ENCODE measurements at places on chromosomes 2 and 18.
A peak's percentile ranks its signal among the peaks of the same experiment; 100 is the strongest.

- no peak for DNase-seq
Measured at GRCh38 chr2:71784734-71785511, 331.6 kb downstream of the DYSF start.

- DNase-seq: no peak
Measured at GRCh38 chr2:226658555-226658954, 141.1 kb downstream of the IRS1 start.

- no peak for DNase-seq
Measured at GRCh38 chr2:157880927-157881326, 4.8 kb upstream of the ACVR1 start.

DNA sequence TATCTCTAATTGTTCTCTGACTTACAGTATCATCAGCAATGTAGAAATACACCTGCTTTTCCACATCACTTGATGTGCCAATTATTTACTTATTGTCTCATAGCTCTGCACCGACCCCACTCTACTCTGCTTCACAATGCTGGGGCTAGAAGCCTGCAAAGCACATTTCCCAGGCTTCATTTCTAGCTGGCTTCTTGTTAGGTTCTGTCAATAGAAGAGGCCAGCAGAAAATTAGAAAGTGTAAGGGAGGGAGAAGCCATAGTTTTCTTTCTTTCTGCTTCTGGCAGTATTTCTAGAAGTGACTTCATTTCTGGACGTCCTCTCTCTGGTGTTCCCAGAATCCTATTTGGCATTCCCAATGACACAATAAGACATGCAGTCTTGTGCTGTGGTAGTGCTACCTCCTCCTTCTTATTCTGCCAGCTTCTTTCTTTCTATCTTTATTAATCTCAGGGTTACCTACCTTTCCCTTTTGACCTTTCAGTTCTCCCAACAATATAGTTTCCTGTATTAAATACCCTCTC lies 12.5 kb upstream of the TANC1 start:
- DNase-seq: no peak

- DNase-seq: no peak
Measured at GRCh38 chr2:94879982-94880377, 8.8 kb downstream of the TEKT4 start.

- DNase-seq: no peak
Measured at GRCh38 chr2:103138123-103138901, 376.5 kb downstream of the TMEM182 start.

DNA sequence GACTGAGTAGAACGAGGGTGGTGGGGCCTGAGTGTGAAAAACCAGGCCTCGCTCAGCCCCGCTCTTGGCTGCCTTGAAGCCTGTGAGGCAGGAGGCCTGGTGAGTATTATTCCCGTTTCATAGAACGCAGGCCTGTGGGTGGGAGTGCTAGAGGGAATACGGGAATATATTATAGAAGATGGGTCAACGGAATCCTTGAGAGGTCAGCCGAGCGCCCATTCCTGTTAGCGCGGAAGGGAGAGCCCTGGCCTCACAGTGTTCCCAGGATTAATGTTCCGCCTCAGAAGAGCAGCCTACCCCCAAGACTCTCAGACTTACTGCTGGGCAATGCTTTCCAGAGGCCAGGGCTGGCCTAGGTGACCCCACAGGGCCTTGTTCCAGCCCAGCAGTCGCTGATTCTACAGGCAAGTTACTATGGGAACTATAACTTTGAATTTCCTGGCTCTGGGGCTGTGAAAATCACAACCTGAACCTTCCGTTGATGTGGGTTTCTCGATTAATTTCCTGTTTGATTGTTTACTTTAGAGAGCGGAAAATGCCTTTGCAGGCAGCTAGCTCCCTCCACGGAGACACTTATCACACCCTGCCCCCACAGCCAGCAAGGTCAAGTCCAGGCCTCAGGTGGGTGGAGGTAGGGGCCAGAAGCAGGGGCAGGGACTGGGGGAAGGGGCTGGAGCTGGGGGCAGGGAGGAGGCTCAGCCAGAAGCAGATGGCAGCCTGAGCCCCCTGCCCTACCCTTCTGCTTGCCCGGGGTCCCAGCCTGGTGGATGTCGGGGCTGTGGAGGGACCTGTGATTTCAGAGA lies 108.3 kb downstream of the SMAD7 start:
- DNase-seq: peak; percentile 68

DNA sequence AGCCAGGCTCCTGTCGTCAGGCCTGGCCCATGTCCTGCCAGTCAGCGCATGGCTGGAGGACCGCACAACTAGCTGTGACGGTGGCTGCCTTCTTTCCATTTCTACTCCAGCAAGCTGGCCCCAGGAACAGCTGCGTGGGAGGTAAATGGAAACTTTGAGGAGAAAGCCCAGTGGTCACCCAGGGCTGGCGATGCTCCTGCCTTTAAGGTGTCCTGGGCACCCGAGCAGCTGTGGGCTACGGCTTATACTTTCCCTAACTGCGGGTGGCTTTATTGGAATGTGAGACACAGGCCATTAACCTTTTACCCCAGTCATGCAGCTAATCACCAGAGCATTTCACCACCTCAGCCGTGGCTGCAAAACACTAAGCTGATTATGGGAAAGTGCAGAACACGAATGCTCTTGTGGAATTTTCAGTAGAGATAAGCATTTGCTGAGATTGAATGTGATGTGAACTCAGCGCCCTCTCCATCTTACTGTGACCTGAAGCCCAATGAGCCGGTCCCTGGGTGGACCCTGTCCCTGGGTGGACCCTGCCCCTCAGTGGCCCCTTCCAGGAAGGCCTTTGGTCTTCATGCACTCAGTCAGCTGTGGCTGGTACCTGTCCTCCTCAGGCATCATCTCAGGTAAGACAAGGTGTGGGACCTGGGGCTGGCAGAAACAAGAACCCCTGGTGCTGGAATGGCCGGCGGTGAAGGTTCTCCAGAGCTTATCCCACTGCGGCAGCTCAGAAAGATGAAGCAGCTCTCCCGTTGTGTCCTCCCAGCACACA lies 275.4 kb upstream of the HS6ST1 start:
- no peak for DNase-seq

DNA sequence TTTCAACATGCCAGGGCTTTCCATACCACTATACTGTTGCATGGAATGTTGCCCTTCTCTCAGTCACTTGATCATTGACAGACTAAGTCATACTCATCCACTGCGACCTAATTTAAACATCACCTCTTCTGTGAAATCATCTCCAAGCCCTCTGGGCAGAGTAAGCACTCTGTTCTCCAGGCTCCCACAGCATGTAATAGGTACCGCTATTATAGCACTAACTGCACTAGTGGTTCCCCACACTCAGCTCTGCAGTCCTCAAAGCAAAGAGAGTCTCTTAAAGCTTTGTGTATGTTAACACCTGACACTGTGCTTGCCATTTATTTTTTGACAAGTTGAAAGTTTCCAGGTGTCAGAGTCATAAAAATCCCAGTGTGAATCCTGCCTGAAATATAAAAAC lies 947.2 kb downstream of the ERBB4 start:
- no peak for DNase-seq

DNA sequence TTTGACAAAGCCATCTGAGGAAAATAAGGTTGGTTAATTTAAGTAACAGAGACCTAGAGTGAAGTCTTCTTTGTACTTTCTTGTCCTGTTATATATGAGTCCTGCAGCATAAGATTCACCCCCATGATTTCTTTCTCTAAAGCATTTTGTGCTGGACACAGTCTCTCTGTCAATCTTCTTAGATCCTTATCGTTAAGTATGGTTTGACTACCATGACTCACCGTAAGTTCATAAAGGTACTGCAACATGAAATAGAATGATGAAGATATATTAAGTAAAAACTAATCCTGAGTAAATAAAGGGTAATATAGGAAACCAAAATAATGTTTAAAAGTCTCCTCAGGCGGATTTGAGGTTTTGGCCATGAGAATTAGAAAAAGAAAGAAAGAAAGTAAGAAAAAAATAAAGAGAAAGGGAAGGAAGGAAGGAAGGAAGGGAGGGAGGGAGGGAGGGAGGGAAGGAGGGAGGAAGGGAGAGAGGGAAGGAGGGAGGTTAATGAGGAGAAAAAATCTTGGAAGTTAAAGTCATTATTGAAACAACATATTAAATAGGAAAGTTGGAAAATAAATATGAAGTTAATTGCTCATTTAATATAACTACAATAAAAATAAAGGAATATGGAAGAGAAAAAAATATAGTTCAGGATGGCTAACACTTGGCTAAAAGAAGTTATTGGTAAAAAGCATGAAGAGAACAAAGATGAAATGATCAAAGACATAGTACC lies 980.3 kb upstream of the CDH2 start:
- no peak for DNase-seq

DNA sequence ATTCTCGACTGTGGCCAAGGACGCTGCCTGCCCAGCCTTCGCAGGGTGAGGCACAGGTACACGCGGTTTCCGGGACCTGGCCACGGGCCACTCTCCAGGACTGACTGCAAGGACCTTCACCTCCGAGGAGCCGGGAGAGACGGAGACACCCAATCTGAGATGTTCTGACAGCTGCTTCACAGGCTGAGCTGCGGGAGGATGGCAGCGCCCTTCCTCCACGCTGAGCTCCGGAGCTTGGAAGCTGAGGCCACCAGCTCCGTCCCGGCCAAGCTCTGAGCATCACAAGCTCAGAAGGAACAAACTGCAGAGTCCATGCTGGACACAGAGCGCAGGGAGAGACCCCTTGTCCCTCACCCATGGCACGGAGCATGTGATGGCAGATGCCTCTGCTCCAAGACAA lies 71.1 kb upstream of the CTDP1 start:
- DNase-seq: peak; percentile 44

DNA sequence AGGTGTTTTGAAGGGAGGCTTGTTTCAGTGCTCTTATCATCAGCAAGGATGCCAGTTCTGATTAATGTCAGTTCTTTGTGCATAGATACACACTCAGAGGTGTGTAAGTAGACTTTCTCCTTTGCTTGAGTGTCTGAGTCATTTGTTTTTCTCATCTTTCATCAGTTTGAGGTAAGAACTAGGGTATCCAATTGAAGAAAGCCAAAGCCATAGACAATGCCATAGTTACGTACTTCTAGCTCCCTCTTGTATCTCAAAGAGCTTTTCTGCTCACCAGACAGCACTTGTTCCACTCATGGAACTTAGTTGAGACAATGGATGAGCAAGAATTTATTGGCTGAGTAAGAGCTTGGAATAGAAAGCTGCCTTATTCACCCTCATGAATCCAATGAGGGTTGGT lies 520.1 kb downstream of the PIK3C3 start:
- DNase-seq: no peak

GRCh38 chr2:173929441-173929840 lies 35.7 kb downstream of the SP3 start:
- no peak for DNase-seq

DNA sequence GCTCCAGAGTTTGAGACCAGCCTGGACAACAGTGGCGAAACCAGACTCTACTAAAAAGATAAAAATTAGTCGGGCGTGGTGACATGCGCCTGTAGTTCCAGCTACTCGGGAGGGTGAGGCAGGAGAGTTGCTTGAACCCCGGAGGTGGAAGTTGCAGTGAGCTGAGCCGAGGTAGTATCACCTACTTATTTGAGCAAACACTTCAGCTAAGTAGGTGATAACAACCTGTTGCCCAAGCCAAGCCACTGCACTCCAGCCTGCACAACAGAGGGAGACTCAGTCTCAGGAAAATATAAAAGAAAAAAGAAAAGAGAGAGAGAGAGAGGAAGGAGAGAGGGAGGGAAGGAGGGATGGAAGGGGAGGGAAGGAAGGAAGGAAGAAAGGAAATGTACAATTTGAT lies 21.3 kb downstream of the FER1L5 start:
- peak; percentile 28 for DNase-seq

DNA sequence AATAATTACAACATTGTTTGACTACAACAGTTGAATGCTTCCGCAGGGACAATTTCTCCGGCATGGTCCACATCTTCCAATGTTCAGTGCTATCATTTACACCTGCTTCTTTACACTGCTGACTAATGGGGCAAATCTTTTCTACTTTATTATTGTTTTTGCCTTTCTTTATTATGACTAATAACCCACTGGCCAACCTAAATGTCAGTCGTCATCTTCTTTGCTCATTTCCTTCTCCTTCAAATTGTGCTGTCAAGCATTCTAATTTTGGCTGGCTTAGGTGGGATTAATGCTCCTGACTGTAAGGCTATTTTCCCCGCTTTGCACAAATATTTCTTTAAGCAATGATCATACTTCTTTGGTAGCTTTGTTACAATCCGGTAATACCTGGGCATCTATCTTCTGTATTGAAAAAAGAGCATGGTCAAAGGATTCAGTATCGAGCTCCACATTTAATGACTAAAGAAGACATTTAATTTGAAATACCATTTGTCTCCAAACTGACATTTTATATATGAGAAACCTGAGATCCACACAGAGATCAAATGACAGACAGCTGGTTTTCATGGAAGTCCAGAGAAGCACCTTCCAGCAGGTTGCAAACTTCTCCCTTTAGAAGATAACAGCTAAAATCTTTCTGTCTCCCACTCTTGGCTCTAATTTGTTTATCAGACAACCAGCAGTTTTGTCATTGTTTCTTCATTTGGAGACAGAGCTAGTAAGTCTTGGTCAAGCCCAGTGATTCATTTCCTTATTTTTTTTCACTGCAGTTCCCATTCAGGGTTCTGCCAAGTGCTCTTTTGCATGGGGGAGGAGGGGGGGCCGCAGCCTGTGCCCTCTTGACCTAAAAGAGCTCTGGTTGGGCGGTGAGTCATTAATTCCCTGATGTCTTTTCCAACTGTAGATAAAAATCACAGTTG lies 132.9 kb downstream of the SOCS6 start:
- no peak for DNase-seq

DNA sequence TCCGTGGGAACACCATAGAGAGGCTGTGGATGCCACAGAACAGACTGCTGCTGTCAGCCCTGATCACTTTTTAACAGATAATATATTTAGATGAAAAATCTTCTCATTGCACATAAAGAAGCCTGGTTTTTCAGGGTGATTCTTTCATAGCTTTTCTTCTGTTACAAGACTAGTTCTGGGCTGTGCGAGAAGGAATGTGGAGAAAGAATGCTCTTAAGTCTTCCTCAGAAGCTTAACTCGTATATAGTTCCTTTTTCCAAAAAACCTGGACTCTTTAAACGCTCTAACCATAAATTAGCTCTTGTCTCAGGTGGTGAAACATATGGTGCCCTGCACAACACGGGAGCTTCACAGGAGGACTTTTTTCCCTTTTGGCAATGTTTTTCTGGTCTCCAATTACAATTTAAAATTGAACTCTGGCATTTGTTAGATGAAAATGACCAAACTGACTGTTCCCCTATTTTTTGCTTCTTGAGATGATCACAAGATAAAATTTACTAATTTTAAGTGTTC lies 125.9 kb upstream of the SMAD7 start:
- no peak for DNase-seq

DNA sequence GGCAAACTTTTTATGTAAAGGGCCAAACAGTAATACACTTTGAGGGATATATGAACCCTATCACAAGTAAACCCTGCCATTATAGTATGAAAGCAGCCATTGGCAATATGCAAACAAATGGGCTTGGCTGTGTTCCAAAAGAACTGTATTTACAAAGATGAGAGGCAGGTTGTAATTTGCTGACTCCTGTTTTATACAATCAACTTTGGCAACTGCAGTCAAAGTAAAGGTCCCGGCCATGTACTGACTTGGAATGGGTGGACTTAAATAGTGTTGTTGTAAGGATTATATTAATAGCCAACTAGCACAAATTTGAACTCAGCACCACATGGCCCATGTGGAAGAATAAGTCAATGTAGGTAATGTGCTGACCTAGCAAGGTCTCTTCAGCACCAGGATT lies 223.4 kb downstream of the WDPCP start:
- no peak for DNase-seq

- no peak for DNase-seq
Measured at GRCh38 chr18:8800876-8801262, 95.5 kb downstream of the MTCL1 start.

Measured in natural killer cell treated with Interleukin-12 subunit alpha and Interleukin-12 subunit beta and Interleukin-15 and Interleukin-18, amount 100 ng/mL, for 72 hours (primary cell).